ENCODE measurements at places on chromosomes 11 and 22.

DNA sequence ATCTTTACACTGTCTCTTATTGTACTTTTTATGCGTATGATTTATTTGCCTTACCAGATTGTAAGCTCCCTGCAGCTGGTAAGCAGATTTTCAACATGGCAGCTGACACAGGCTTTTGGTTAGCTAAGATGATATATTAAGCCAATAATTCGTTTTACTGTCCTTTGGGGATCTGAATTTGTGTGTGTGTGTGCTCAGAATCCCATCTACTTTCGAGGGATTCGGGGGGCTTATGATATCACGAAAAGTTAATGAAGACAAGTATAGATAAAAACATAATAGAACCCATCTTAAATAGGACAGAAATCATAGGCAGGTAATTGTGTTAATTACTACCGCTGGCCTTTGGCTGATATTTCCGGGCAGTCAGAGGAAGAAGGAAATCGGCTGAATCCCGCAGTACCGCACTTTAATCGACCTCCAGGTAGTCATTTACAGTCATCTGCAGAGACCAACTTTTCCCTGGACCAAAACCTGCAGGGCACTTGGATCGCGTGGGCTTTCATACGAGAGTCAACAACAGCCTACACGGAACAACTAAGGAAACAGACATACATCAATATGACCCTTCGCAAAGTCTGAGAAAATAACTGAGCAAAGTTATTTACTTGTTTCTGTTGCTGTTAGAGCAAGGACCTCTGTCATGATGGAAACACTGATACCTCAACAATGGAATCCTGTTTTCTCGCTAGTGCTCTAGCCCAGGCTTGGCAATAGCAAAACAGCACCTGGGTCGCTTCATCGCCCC lies 802 bp downstream of the KBTBD3 start:
- H3K4me1 ChIP-seq: peaks cover 45% of the 10 kb centered on the region
- no peaks in the 10 kb centered on the region for H3K27me3 ChIP-seq
- DNase-seq: no peak

GRCh38 chr11:57335023-57335342 lies 709 bp downstream of the SSRP1 start:
- peaks cover 25% of the 10 kb centered on the region for H3K4me1 ChIP-seq
- no peaks in the 10 kb centered on the region for H3K36me3 ChIP-seq
- H3K4me3 ChIP-seq: peak overlapping the region; percentile 64
- DNase-seq: no peak

GRCh38 chr11:101944923-101945322 lies 28.6 kb upstream of the ANGPTL5 start:
- no peaks in the 10 kb centered on the region for H3K4me1 ChIP-seq
- no peaks in the 10 kb centered on the region for H3K27me3 ChIP-seq
- no peaks in the 10 kb centered on the region for H3K36me3 ChIP-seq
- DNase-seq: no peak
- no peak overlapping the region for H3K4me3 ChIP-seq

DNA sequence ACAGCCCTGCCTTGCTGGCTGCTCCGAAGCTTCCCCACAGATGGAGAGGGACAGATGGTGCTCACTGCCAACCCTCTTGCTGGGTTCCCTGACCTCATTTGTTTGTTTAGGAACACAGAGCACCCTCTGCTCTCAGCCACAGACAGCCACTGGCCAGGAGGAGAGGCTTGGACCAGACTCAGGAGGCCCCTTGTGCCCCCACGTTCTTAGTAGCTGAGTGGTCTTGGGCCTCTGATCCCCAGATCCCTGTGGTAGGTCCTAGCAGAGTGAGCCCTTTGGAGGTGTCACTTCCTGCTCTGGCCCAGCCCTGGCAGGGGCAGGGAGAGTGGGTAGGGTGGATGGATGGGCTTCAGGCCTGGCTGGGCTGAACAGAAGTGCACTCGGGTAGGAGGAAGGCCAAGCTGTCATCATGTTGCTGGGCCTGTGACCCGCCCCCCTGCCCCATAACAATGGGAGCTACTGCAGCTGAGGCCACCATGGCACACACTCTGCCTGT lies 84.0 kb downstream of the DHCR7 start:
- H3K4me3 ChIP-seq: no peak overlapping the region
- H3K36me3 ChIP-seq: no peaks in the 10 kb centered on the region
- no peak for DNase-seq
- no peak overlapping the region for H3K27ac ChIP-seq
- H3K4me1 ChIP-seq: no peaks in the 10 kb centered on the region

- no peak for DNase-seq
- H3K27me3 ChIP-seq: no peaks in the 10 kb centered on the region
- peak overlapping the region; percentile 83 for H3K27ac ChIP-seq
- H3K36me3 ChIP-seq: no peaks in the 10 kb centered on the region
- peaks cover 77% of the 10 kb centered on the region for H3K4me1 ChIP-seq
Measured at GRCh38 chr11:73325036-73325981, 17.2 kb downstream of the ARHGEF17 start.

DNA sequence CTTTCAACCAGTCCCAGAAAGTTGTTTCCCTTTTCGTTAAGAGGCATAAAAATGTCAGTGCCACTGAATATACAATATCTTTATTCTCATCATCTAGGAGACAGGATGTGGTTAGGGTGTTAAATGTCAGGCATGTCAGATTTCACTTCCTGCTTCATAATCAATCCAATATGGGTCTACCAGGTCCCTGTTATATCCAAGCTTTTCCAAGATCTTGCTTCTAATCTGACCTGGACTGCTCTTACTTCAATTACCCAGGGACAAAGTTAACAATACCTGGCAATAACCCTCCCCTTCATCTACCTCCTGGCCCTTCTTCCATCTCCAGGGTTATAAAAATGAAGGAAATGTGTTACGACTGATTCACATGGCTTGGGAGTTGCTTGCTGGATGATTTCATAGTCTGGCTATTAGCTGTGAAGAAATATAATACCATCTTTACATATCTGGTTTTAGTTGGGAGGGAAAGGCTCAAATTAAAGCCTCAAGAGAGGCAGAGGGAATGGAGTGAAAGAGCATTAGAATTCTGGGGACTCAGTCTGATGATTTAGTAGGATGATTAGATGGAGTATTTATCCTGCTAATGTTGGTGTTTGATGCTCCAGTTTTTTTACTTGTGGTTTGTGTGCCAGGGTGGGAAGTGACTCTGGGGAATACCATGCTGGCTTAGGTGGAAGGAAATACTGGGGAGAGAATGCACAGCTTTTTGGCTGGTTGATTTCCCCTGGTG lies 534.3 kb downstream of the ETS1 start:
- H3K27me3 ChIP-seq: no peaks in the 10 kb centered on the region
- no peaks in the 10 kb centered on the region for H3K36me3 ChIP-seq
- H3K27ac ChIP-seq: no peak overlapping the region
- H3K4me3 ChIP-seq: no peak overlapping the region

DNA sequence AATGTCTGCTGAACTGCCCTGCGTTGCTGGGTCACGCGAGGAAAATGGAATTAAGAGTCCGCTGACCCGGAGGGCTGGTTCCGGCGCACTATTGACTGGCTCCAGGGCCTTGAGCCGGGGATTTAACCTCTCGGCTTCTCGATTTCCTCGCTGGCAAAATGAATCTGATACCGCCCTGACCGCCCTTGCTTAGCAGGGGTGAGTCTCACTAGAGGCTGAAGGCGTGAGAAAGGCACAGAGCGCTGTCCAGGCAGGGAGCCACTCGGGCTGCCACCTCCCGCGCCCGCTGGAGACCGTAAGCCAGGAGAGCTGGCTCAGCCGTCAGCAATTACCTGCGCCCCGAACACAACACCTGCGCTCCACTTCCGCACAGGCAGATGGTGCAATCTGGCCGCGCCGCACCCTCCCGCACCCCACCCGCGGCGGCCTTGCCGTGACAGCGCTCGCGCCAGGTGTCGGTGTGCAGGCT lies 65.6 kb downstream of the BUD13 start:
- no peaks in the 10 kb centered on the region for H3K36me3 ChIP-seq
- no peak overlapping the region for H3K27ac ChIP-seq
- no peak for DNase-seq
- H3K27me3 ChIP-seq: peaks cover 12% of the 10 kb centered on the region
- no peak overlapping the region for H3K4me3 ChIP-seq

DNA sequence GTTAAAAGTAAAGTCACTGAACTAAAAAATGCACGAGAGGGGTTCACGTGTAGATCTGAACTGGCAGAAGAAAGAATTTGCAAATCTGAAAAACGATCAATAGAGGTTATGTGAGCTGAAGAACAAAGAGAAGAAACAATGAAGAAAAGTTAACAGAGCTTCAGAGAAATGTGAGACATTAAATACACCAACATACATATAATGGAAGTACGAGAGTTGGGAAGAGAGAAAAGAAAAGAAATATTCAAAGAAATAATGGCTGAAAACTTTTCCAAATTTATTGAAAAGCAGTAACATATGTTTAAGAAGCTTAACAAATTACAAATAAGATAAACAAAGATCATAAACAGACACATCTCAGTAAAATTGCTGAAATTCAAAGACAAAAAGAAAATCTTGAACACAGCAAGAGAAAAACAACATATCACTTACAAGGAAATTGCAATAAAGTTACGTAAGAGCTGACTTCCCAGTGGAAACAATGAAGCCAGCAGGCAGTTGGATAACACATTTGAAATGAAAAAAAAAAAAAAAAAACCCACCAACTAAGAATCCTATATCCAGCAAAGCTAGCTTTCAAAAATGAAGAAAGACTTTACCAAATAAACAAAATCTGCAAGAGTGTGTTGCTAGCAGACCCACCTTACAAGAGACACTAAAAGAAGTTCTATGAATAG lies 56.8 kb downstream of the EMSY start:
- DNase-seq: no peak
- H3K27ac ChIP-seq: no peak overlapping the region
- no peaks in the 10 kb centered on the region for H3K27me3 ChIP-seq

DNA sequence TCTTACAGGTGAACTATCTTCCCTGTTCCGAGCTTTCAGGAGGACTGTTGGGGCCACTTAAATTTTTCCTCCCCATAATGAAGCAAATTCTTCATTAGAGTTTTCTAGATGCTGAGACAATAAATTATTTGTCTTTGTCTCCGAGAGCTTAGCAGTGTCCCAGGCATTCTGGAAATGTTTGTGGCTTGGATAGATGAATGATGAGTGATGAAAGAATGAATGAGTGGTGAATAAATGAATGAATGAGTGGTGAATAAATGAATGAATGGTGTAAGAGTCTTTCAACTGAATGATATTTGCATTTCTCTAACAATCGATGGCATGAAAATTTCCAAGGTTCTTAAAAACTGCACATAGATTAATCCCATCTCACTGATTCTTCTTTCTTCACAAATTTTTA lies 52.8 kb downstream of the AHNAK start:
- no peak for DNase-seq
- H3K27me3 ChIP-seq: no peaks in the 10 kb centered on the region
- no peaks in the 10 kb centered on the region for H3K36me3 ChIP-seq
- H3K27ac ChIP-seq: no peak overlapping the region

GRCh38 chr11:135022454-135022853 lies 610.4 kb upstream of the B3GAT1 start:
- no peak overlapping the region for H3K4me3 ChIP-seq
- H3K27me3 ChIP-seq: no peaks in the 10 kb centered on the region
- no peak overlapping the region for H3K27ac ChIP-seq
- no peaks in the 10 kb centered on the region for H3K4me1 ChIP-seq

DNA sequence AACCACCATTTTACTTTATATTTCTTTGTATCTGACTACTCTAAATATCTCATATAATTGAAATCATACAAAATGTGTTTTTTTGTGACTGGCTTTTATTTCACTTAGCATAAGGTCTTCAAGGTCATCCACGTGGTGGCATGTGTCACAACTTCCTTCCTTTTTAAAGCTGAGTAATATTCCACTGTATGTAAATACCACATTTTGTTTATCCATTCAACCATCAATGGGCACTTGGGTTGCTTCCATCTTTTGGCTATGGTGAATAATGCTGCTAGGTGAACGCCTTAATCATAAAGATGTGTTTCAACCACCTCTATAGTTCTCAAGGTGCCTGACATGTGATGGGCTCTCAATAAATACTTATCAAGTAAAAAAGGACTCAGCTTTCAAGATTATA lies 15.5 kb downstream of the RAB30 start:
- no peaks in the 10 kb centered on the region for H3K4me1 ChIP-seq
- no peak overlapping the region for H3K4me3 ChIP-seq
- H3K27me3 ChIP-seq: no peaks in the 10 kb centered on the region
- no peak overlapping the region for H3K27ac ChIP-seq
- no peak for DNase-seq

DNA sequence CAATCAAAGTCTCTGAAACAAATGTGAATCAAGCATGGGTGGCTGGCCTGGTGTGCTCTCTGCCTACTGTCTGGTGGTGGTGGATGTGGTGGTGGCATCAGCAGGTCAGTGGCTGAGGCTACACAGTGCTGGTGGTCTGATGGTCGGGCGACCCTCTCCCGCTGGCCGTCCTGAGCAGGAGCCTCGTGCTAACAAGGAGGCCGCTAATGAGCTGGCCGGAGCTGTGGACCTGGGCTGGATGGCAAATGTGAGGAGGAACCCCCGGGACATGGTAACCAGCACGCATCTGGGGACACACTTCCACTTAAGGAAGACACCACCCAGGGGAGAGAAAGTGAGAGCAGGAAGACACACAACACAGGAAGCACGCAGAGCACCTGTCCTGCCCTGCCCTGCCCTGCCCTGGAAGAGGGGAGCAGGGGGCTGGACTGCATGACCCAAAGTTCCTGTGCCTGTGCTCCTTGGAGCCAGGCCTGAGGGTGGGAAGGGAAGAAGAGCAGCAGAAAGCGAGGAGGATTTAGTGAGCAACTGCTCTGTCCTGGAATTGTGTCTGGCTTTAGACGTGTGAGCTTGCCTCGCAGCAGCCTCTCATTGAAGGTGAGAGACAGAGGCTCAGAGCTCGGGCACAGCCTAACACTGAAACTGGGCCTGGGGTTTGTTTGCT lies 23.7 kb downstream of the SLC37A2 start:
- H3K36me3 ChIP-seq: no peaks in the 10 kb centered on the region
- H3K4me1 ChIP-seq: peaks cover 4% of the 10 kb centered on the region
- DNase-seq: no peak
- no peak overlapping the region for H3K4me3 ChIP-seq

DNA sequence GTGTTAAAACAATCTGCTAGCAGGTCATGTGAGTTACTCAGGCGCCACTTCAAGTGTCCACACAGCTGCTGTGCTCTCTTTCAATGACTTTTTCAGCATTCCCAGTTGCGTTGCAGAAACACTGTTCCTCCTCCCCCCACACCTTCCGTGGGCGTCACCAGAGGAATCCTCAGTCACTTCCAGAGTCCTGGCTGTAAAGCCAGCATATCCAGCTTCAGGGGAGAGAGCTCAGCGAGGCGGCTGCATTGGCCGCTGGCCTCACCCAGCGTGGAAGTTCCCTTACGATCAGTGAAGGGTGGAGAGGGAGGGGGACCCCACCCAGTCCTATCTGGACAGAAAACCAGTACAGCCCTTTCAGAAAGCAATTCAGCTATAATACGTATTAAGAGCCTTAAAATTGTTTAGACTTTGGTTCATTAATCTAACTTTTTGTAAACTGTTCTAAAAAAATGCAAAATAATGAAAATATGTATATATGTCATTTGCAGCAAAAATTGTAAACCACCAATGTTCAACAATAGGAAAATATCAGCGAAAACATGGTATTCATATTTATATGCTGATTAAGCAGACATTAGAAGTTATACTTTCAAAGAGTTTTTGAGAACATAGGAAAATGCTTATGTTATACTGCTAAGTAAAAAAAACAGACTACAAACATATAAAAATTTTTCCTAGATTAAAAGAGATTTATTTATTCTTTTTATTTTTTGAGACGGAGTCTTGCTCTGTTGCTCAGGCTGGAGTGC lies 2.8 kb upstream of the ANO9 start:
- no peaks in the 10 kb centered on the region for H3K36me3 ChIP-seq
- H3K27me3 ChIP-seq: no peaks in the 10 kb centered on the region
- peak overlapping the region; percentile 1 for H3K27ac ChIP-seq
- peaks cover 43% of the 10 kb centered on the region for H3K4me1 ChIP-seq
- no peak overlapping the region for H3K4me3 ChIP-seq
